Epithelial cell of umbilical artery (primary cell): ENCODE measurements at places on chromosomes 5 and 9. TPM values are rescaled to one million over a fixed set of nuclear protein-coding genes. Genes with fewer than 3 reads are reported as not detected.

TRIM14 gene
- 3.6 and 15.7 TPM in 2 replicates for total RNA-seq

FBP2 gene
- total RNA-seq = not detected in 2 replicates

TMC1 gene
- 1.6 and 3.2 TPM in 2 replicates for total RNA-seq

RAI14 gene
- 115 and 199 TPM in 2 replicates for total RNA-seq

DOCK2 gene
- total RNA-seq = 0.65 and 0.91 TPM in 2 replicates

SLC23A1 gene
- total RNA-seq = not detected in 2 replicates

RNF224 gene
- total RNA-seq = not detected in 2 replicates

GABRB2 gene
- not detected in 2 replicates for total RNA-seq
